ENCODE measurements at places on chromosomes 11 and 22. TPM values are rescaled to one million over a fixed set of nuclear protein-coding genes. Genes with fewer than 3 reads are reported as not detected.

The RASD2 gene
- 0.45 TPM for total RNA-seq

DNA sequence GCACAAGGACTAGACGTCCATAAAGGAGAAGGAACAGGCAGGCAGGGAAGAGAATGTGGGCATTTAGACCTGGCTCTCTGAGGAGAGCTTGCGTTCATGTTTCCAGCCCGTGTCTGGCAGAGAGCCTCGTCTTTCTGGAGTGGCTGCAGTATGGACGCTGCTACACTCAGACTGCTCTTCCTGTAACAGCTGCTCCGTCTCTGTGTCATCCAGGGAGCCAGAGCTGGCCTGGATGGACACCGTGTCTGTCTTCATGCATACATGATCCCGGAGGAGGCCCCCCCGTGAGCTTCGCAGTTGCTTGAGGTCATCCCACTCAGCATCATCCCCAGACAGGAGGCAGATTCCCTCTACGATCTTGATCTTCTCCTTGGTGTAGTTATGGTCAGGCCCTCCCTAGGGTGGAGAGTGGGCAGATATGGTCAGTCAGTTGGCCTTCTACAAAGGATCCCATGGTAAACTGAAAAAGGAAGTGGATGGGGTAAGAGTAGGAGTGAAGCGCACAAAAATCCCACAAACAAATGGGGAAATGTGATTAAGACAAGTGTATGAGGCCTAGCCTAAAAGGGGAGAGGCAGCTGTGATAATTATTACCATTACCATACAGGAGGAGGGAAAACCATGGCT is 13.0 kb upstream of the CKAP5 start:
- peak; percentile 10 for DNase-seq

- peak; percentile 59 for DNase-seq
Observed at GRCh38 chr11:17865765-17866428, 131.3 kb downstream of the KCNC1 start.

DNA sequence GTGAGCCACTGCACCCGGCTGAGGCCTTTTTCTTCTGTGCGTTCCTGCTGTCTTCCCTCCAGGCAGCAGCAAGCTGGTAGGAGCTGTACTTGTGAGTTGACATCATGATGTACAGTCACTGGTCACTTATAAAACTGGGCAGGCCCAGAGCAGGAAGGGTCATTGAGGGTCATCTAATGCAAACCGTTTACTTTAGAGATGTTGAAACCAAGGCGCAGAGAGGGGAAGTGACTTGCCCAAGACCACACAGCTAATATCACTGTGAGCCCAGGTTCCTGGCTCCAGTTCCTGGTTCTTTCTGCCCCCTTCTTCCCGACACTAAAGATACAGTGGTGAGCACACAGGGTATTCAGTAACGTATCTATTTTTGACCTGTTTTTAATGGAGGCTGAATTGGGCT is 27.3 kb downstream of the PTPRJ start:
- no peak for DNase-seq

- DNase-seq = no peak
Observed at GRCh38 chr11:78961247-78961646, 386.6 kb upstream of the NARS2 start.

All from myocyte (in vitro differentiated cells).